ENCODE measurements at places on chromosomes 12 and 14.

- no peak for DNase-seq
Measured at GRCh38 chr12:179131-179884, 34.6 kb downstream of the SLC6A12 start.

- no peak for DNase-seq
Measured at GRCh38 chr12:131883521-131883900, 10.9 kb upstream of the ULK1 start.

DNA sequence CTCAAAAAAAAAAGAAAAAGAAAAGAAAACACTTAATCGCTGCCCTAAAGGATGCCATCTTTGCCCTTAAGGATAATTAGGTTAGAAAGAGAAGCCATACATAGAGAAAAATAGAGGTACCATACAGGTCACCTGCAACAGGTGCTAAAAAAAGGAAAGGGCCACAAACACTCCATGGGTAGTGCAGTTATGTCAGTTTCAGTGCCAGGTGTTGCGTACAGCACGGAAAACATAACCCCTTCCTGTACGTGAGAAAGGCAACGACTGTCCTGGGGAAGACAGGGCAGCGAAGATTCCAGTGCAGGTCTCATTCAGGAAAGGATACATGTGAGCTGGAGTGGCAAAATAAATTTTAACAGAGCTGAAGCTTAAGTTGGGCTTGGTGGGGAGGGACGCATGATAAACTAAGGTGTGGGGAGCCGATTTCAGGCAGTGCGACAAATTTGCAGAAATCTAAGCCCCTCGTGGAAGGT lies 553 bp upstream of the DAZAP2 start:
- no peak for DNase-seq

DNA sequence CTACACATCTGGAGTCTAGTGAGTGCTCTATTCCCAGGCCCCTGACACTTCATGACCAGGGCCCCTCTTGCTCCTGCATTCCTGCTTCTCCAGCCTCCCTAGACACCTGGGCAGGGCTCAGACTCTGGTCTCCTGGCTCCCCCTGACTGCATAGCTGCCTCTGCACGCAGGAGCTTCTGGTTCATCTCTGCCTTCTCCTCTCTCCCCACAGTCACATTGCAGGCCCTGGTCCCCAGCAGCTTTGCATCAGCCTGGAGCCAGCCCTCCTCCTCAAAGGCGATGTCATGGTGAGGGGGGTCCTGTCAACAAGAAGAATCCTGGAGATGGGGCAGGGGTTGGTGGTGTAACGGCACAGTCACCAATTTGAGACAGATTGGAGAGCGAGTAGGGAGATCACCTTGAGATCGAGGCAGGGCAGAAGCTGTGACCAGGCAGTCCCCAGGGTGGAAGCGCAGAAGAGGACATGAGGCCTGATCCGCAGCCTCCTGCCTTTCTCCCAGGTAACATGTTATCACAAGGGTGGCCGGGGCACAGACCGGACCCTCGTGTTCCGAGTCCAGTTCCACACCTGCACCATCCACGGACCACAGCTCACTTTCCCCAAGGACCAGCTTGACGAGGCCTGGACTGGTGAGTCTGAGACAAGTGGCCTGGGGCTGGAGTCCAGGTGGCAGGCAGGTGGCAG lies 8.1 kb downstream of the TNS2 start:
- DNase-seq: no peak

GRCh38 chr14:20455355-20456300 lies 602 bp downstream of the APEX1 start:
- peak; percentile 91 for DNase-seq

- no peak for DNase-seq
Measured at GRCh38 chr12:3107071-3107583, 29.9 kb downstream of the TSPAN9 start.

- DNase-seq: no peak
Measured at GRCh38 chr14:89910691-89911009, 43.9 kb downstream of the EFCAB11 start.

DNA sequence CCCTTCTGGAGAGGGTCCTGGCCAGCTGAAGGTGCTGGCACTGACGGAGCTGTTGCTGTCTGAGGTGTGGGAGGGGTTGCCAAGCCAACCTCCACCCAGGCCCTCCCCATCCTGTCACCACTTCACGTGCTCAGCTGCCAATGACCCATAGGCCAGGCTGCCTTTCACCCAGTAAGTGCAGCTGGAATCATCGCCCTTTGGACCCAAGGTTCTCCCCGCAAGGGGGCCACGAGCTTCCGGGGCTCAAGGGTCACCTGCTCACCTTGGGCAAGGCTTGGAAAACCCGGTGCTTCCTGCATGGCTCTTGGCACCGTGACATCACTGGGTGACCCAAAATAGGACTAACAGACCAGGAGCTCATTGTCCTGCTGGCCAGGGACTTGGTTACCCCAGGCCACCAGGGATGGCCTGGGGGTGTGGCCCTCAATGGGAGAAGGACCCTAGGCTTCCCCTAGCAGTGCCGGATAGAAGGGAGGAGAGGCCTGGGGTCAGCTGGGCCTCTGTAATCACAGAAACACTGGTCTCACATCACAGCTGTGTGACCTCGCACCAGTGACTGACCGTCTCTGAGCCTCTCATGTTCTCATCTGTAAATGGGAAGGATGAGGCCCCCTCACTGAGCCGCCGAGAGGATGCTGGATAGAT lies 51.3 kb downstream of the CCDC85C start:
- no peak for DNase-seq

DNA sequence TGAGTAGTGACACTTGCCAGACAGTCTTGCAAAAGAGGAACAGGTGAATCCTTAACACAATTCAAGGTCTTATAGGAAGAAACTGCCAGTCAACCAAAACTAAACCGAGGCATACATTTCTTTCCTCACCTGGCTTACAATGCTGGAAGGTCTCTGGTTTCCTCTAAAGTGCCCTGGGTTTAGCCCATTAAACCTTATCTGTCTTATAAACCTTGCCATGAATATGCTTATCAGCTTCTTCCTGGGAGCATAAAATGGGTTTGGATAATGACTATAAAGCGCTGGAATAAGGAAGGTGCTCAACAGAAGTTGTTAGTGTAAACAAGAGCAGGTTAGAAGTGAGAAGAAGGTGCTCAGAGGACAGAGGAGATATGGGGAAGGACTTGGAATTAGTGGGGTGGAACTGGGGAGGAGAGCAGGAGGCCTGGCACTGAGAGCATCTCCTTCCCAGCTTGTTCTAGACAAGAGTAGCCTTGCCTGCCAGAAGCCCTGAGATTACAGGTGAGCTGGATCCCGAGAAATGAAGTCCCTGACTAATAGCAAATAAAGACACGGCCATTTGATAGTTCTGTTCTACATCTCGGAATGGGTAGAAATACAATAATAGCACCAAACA lies 14.1 kb upstream of the GPRC5A start:
- DNase-seq: no peak

DNA sequence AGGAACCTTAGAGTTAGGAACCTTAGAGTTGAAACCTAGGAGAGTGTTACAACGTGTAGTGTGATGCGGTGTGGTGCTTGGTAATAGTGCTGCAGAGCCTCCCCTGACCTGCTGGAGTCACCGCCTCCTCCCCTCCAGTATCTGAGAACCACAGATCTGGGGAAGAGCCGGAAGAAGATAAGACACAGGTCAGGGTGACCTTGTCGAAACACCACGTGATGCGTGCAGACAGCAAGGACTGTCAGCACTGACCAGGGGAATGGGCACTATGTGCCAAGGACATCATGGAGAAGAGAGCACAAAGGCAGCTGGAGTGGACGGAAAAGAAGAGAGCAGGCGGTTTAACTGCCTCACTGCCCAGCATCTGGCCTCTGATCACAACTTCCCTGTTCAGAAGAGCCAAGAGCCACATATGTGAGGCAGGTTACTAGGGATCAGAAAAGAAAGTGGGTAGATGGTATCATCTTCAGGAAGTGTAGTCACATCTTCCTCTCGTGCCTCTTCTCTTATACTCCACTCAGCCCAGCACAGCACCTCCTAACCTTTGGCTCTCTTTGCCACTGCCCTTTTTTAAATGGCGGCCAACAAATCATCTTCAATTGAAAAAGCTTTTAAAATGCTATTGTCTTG lies 93.7 kb downstream of the TESC start:
- DNase-seq: no peak

- no peak for DNase-seq
Measured at GRCh38 chr14:82720946-82721345, 1187.3 kb upstream of the SEL1L start.

GRCh38 chr12:50508414-50508813 lies 3.6 kb downstream of the DIP2B start:
- no peak for DNase-seq

DNA sequence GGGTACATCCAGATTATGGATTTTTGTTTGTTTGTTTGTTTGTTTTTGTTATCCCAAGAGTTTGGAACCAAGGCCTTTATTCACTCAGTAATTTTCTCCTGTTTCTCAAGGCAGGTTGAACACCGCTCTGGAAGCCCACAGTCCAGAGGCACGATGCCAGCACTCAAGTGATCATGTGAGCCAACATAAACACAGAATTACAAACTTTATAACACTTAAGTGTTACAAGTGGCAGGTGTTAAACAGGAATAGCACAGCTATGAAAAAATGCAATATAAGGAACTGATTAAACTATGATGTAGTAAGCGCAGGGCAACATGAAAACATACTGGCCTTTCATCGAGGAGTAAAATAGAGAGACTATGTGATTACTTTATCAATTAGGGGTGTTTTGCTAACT lies 1885.8 kb upstream of the SEL1L start:
- DNase-seq: no peak

DNA sequence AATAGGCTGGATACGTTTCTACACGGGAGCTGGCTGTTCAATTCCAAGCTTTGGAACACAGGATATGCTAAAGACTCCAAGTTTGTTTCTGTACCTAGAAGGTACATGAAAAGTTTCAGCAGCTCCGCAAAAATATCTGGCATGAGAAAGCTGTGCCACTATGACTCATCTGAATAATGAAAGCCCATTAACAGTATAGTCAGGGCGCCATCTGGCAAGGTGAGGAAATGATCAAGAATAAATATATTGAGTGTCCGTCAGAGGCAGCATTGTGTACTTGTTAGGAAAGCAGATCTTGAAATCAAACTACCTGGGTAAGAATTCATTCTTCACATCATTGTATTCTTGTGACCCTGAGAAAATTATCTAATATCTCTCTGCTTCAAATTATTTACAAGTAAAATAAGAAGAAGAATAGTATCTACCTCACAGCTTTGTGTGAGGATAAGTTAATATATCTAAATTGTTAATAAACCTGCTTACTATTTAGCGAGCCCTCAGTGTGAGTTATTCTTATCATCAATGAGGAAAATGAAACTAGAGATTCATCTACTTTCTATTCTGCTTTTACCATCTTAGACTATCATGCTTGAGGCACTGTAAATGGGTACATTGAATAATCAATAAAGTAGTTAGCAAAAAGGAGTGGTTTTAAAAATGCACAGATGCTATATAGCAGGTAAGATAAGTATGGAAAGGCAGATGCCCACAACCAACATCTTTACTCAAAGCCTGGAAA lies 53.5 kb downstream of the FSCB start:
- no peak for DNase-seq

- DNase-seq: no peak
Measured at GRCh38 chr12:110575326-110575725, 7.8 kb downstream of the PPTC7 start.

DNA sequence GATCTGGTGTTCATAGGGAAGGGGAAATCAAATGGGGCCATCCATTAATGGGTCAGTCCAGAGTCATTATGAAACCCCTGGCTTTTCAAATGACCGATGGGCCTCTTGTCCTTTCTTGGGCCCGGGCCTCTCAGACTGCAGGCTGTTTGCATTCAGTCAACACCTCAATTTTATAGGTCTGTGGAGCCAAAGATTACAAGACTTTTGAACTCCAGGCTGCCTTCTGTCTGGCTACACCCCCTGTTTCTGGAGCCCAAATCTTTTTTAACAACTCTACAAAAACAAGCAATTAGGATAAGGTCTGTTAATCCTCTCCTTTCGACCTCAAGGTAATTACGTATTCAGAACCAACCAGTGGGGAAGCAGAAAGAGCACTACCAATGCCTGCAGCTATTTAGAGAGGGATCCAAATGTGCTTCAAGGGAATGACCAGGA lies 35.6 kb downstream of the DUSP6 start:
- DNase-seq: no peak

GRCh38 chr12:62264706-62265105 lies 4.5 kb downstream of the USP15 start:
- DNase-seq: no peak

DNA sequence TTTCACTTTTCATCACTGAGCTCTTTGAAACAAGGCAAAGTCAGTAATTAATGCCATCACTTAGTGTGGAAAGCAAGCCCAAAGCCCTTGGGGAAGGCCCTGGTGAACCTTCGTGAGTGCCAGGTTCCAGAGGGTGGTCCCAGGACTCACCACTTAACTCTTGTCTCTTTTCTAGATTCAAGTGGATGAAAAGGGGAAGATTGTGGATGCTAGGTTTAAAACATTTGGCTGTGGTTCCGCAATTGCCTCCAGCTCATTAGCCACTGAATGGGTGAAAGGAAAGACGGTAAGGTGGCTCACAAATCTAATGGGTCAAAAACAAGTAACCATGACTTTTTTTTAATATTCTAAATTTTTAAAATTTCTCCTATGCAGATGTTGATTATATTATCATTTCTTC lies 2.8 kb downstream of the ISCU start:
- no peak for DNase-seq

DNA sequence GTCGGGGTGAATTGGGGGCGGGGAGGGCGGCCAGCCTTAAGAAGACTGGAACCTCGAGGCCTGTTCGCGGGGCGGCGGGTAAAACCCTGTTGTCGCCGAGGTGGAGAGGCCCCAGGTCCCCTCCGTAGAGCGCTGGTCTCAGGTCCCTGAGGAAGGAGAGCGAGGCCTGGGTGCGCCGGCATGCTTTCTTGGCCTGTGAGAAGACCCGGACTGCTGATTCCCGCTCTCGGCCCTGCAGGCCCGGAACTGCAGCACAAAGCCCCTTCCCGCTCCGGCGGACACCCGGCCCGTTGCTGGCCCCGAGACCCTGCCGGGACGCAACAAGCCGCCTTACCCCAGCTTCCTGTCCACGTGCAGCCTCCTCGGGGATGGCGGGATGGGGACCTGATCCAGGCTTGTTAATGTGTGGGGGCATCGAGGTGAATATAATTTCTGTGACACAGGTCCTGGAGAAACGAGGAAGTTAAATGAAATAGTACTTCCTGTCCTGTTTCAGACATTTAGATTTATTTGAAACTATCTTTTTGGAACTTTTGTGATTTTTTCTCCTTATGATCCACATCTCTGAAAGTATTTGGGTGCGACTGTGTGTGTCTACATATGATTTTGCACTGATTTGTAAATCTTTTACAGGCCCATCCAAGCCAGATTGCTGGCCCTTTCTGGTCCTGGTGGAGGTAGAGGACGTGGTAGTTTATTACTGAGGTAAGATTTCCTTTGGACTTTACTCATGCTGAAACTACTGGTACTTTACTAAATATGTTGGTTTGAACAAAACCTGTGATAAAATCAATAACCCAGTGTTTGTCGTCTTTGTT lies 600 bp downstream of the PNN start:
- DNase-seq: no peak

DNA sequence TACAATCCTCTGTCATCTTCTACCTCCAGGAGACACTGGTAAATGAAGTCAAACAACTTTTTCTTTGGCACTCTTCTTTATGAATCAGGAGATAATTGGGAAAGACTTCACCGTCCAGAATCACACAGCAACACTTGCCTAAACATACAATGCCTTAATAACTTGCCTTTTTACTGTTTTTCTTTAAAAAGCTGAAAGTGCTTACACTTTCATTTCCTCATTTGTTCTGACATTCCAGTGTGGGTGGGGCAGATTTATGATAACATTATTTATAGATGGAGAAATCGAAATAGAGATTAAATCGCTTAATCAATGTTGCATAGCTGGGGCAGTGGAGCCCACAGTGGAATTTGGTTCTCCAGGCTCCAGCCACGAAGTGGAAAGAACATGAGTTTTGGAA lies 2.8 kb upstream of the FRS2 start:
- DNase-seq: peak; percentile 73

- DNase-seq: no peak
Measured at GRCh38 chr14:86675059-86675458, 1145.1 kb downstream of the FLRT2 start.
